GM10248 (cell line): ENCODE measurements at places on chromosomes 3 and 15.

- peak; percentile 16 for DNase-seq
These were observed 27.2 kb downstream of the OXSM start for GRCh38 chr3:25817107-25817506.

DNA sequence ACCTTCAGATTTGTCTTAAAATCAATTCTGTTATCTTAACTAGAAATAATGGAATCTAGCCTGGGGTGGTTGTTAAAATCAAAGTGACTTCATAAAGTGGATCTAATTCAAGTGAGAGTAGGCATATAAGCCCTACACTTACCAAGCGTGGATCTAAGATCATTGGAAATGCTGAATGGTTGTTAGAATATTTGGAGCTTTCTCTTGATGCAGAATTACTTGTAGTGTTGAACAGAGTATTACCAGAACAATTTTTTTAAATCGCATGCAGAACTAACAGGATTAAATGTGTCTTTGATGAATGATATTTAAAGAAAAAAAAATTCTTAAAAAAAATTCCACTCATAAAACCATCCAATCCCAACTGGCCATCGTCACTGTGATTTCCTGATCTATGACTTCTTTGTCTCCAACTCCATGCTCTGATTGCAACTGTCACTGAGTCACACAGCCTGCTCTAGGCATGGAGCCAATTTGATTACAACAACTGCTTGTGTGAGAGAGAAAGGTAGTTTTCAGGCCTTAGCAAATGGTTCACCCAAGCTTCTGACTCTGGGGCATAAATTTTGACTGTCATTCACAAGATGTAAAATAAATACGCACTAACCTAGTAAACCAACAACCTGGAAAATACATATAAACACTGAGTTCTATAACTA lies 25.9 kb upstream of the SPRED1 start:
- no peak for DNase-seq

- no peak for DNase-seq
These were observed 39.6 kb downstream of the ADIPOQ start for GRCh38 chr3:186882150-186882524.

DNA sequence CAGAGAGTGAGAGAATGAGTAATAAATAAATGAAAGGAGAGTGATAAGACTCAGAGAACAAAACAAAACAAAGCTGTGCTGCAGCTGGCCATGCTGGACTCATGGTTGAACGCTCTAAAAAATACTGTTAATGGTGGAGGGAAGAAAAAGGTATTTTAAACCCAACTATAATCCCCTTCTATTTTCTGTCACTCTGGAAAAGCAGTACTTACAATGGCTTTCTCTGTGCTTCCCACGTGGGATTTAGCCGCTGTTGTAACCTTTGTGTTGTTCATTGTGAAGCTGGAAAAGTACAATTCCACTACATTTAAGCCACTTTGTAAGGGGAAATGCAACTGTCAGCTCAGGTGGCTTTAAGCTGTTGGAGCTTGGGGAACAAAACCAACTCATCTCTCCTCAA lies 917.7 kb downstream of the IGSF11 start:
- DNase-seq: no peak

DNA sequence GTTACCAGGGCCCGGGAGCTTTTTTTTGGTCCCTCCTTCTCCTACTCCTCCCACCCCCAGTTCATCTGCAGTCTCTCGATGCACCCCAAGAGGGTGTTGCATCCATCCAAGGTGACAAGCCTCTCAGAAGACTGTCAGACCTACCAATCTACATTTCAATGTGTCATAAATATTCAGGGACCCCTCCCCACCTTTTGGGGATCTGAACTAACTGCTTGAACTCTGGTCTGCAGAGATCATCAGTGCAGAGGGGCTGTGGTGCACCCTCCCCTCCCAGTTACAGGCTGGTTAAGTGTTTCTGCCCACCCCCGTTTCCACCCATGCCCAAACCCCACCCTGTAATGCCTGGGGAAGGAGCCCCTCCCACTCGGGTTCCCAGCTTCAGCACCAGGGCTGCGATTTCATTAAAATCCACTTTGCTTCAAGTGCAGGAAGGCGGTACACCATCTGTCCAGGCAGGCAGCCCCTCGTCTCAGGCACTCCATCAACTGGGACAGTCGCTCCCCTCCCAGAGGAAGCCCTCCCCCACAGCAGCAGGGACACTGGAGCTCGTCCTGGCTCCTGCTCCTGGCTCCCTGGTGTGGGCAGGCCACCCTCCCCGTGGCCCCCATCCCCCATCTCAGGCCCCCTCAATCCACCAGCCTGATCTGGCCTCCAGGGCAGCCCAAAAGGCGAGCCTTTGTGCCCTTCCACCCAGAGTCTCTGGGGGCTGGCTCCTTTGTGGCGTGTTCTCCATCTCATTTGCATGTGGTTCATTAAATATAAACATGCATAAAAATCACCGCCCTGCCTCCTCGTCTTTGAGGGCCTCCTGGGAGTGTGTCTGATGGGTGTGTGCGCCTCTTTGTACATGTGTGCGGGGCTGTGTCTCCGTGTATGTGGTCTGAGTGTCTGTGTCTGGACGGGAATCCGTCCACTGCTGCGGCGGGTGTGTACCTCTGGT lies 32.3 kb downstream of the RNU5B-1 start:
- no peak for DNase-seq

DNA sequence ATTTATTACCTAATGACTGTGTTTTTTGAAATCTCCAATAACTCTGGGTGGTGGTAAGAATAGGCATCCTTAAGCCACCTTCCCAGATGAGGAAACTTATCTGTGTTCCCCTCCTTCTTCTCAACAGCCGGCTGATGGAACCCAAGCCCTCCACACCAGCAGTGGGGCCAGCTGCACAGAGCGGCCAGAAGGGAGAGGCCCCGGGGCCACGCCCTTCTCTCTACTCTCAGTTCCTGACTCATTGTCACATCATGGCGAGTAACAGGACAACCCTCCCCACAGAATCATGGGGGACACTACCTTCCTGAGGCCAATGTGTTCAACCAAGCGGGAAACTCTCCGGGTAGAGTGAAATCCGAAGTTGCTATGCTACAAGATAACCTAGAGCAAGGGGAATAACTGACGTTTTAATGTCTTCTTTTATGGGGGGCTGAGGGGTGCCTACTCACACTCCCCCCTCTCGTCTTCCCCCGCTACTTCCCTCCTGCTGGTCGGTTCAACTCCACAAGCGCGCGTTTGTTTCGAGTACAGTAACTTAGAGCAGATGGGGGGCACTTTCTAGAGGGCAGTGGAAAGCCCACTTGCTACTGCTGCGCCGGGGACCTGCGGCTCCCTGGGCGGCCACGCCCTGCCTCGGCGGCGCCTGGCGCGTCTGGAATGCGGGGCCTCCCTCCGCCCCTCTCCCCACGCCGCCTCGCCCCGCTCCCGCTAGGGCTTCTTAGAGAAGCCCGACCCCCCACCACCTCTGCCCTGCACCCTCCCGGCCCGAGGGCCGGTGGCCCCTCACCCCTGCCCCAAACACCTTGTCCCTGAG lies 621 bp downstream of the ANXA2 start:
- peak; percentile 83 for DNase-seq

DNA sequence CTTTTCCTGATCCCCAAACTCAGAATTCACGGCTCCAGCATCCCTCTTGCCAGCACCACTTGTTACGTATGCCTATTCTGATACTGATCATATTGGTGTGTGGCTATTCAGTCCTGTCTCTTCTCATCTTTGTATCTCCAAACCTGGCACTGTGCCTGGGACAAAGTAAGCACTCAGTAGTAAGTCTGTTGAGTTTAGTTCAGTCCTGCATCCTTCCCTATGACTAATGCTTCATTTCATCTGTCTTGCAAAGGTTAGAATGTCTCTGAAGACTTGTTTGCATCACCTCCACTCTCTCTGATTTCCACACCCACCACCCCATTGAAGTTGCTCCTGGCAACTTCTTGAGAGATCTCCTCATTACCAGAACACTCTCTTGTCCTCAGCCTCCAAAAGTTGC lies 80.3 kb downstream of the HMG20A start:
- DNase-seq: no peak

DNA sequence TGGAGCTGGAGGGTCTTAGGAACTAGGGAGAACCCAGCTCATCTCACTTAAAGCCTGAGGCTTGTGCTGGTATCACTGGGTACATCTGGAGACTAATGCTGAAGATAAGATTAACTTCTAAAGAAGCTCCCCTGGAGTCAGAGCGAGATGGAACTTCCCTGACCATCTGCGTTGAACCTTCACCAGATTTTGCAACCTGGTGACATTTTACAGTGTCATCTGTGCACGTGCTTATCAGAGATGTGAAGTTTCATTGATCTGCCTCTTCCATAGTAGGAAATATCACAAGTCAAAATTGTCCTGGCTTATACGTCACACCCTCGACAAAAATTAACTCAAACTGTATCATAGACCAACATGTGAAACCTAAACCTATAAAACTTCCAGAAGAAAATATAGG lies 395.5 kb downstream of the SHQ1 start:
- no peak for DNase-seq

GRCh38 chr3:171591070-171591469 lies 130.9 kb upstream of the TNIK start:
- no peak for DNase-seq

DNA sequence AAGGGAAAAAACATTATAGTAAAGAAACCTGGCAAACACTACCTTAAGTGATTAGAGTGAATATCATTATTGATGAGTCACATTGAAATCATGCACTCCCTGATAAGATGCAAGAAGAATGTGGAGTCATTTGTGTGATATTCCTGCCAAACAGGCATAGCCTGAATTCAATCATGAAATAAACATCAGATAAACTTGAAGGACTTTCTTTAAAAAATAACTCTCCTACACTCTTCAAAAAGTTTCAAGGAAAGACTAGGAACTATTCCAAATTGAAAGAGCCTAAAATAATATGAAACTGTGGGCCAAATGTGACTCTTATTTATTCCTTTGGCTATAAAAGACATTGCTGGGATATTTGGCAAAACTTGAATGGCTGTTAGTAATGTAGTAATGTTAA lies 625.7 kb upstream of the LMCD1 start:
- no peak for DNase-seq

- DNase-seq: no peak
These were observed 511.6 kb upstream of the MDFIC2 start for GRCh38 chr3:70824078-70824477.

GRCh38 chr3:71067977-71068654 lies 515.4 kb downstream of the FOXP1 start:
- no peak for DNase-seq

DNA sequence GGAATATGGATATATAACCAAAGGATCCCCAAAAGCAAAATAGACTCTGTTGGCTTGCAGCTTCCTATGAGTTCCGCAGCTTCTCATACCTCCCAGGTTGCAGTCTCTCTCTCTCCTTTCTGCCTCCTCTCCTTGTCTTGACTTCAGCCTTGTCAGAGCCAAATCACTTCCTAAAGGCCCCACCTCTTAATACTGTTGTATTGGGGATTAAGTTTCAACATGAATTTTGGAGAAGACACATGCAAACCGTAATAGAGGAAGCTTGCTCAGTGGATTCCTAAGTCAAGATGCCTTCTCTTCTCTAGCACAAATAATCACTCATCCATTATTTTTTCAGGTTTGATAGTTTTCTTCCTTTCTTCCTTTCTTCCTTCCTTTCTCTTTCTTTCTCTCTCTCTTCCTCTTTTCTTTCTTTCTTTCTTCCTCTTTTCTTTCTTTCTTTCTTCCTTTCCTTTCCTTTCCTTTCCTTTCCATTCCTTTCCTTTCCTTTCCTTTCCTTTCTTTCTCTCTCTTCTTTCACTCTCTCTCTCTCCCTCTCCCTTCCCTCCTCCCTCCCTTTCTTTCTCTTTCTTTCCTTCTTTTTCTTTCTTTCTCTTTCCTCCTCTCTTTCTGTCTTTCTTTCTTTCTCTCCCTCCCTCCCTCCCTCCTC lies 411.3 kb upstream of the TPM1 start:
- DNase-seq: no peak

- DNase-seq: no peak
These were observed 12.5 kb downstream of the MBNL1 start for GRCh38 chr3:152281133-152281713.

- DNase-seq: no peak
These were observed 16.7 kb downstream of the SMAD3 start for GRCh38 chr15:67082007-67082536.

DNA sequence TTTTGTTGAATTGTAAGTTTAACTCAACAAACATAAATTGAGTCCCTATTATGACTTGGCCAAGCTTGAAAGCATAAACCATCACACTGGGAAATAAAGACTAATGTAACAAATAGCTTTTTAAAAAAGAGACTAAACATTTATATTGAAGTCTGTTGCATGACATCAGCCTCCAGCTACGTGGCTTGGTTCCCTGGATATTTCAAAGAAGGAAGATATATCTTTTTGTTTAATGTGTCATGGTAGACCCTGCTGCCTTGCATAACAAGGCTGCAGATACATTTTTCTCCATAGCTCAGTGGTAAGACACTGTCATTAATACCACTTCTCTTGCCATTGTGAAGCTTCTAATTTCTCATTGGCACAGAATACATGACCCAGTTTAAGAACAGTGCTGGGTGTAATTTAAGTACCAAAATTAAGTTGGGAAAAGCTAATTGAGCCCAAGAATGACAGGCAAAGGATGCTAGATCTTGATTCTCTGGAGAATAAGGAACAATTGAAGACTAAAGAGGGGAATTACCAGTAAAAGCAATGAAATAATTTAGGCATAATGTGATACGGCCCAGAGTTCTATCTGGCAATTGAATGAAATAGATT lies 14.0 kb downstream of the RCN2 start:
- DNase-seq: no peak

GRCh38 chr15:78992416-78993256 lies 47.8 kb upstream of the CTSH start:
- no peak for DNase-seq

DNA sequence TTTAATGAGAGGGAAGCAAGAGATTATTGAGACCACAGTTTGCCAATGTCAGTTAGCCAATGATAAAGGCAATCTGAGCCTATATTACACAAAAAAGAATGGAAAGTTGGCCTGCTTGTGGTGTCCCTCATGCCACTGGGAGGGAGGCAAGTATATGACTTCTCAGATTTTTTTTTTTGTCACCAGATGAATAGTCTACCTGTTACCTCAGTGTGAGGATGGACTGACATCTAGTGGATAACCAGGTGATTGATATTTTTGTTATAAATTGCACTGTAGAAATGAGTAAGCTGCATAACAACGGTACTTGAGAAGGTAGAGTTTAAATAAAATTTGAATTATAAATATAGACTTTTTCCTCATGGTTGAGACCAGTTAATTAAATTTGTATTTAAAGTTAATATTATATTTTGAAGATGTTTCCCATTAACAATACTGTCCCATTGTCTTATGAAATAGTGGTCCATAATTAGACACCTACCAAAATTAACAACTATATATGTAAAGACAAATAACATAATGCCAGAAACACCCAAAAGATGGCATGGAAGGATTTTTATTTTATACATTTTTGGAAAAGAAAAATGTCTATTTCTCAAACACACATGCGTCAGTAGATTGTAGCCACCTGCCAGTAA lies 237.8 kb upstream of the GADL1 start:
- DNase-seq: no peak

GRCh38 chr15:86840996-86841395 lies 761.3 kb downstream of the AGBL1 start:
- no peak for DNase-seq

DNA sequence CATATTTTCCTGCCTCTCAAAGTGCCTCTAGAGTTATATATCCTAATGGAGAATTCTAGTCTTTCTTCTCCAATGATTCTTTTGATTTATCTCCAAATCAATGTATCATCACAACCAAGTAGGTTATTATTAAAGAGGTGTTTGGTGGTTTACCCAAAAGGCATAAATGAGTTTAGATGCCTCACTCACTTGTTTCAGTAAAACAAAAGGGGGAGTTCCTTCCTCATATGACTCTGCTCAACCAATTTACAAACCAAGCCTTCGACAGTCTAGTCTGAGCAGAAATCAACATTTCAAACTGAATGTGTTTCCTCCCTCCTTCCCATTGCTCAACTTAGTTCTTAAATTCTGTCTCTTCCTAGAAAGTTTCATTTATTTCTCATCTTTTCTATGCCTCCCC lies 116.5 kb downstream of the TNIK start:
- no peak for DNase-seq
